ENCODE measurements at places on chromosomes 2 and 18.

DNA sequence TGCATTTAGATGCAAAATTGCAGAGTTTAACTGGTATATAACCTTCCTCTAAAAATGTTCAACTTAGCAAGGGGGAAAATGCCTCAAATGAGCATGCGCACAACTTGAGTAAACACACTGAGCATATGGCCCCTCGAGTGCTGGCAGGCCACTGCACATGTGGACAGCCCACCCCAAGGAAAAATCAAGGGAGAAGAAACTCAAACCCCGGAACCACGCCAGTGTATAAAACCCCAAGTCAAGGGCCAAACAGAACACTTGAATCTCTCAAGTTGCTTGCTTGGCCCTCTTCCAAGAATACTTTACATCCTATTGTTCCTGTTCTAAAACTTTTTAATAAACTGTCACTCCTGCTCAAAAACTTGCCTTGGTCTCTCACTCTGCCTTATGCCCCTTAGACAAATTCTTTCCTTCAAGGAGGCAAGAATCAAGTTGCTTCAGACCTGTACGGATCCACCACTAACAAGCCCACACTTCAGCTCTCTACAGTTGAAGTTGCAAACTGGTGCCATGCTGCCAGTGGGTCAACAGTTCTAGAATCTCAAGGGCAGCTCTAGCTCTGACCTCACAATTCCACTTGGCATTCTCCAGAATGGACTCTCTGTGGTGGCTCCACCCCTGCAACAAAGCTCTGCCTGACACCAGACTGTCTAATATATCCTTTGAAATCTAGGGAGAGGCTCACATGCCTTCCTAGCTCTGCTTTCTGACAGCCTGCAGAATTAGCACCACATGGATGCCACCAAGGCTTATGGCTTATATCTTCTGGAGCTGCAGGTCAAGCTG is 38.9 kb downstream of the HIBCH start:
- DNase-seq, result peak; percentile 32

DNA sequence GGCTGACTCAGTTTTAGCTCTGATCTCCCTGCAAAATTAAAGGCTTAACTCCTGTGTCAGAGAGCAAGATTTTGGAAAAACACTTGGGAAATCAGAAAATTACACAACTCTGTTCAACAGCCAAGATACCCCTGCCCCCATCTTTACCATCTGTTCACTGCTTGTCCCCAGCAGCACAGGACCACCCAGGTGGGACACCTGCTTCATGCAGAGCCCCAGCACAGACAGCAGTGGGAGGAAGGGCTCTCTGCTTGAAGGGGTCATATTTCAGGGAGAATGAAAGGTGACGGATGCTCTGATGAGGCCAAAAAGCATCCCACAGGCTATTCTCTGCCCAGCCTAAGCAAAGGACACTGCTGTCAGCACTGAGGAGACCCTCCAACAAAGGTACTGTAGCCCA is 584.6 kb upstream of the KLHL29 start:
- no peak for DNase-seq

DNA sequence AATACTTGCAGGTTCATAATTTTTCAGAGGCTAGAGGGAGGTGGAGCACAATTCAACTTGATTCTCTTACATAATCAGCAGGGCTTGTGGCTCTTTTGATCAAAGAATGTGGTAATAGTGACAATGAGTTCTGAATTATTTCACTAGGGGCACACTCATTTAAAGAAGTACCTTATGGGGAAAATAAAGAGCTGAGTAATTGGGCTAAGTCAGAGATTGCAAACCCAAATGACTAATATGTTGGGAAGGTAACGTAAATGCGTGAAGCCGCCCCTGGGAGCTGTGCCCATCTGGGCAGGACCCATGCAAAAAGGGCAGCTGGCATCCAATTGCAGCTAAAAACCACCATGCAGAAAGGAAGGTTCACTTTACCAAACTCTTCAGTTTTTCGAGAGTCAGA is 35.3 kb downstream of the NCKAP5 start:
- DNase-seq, result no peak

- DNase-seq, result no peak
Measured at GRCh38 chr18:59345556-59345955, 13.5 kb downstream of the LMAN1 start.

DNA sequence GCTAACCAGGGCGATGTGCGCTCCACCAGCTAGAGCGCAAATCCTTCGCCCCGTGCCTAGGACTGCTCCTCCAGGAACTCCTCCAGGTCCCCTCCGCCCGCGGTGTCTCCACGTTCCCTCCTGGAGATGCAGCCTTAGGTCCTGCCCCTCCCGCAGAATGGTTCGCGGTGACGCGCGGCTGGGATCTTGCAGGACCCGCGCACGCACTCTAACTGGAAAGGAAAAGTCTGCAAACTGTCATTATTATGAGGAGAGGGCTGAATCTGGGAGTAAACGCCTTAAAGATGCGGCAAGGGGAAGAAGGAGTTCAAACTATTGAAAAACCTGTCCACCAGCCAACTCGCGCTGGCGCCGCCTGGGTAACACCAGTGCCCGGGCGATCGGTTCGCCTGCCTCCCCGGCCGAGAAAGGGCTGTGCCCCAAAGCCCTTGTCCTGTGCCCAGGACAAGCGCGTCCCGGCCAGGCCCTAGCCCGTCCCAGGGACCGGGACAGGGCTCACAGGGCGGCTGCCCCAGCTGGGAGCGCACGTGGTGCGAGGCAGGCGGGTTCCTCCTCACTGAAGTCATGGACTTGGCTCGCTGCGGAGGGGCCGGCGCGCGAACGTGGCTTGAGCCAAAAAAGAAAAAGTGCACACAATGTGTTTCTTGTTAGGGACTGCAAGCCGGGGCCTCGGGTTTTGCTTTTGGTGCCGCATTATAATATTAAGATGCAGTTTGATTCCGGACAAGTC is 5.5 kb upstream of the ID2 start:
- DNase-seq, result peak; percentile 82

- DNase-seq, result no peak
Measured at GRCh38 chr18:7676253-7676873, 109.2 kb downstream of the PTPRM start.

GRCh38 chr2:231714639-231715498 is 6.5 kb downstream of the PTMA start:
- peak; percentile 82 for DNase-seq

DNA sequence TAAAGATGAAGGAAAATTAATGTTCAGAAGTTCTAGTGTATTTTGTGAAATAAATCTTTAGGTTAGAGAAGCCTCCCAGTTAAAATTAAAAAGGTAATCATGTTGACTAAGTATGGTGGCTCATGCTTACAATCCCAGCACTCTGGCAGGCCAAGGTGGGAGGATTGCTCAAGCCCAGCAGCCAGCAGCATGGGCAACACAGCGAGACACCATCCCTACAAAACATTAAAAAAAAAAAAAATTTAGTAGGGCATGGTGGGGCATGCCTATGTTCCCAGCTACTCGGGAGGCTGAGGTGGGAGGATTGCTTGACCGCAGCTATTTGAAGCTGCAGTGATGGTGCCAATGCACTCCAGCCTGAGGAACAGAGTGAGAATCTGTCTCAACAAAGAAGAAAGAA is 17.9 kb downstream of the XPO1 start:
- DNase-seq, result no peak

DNA sequence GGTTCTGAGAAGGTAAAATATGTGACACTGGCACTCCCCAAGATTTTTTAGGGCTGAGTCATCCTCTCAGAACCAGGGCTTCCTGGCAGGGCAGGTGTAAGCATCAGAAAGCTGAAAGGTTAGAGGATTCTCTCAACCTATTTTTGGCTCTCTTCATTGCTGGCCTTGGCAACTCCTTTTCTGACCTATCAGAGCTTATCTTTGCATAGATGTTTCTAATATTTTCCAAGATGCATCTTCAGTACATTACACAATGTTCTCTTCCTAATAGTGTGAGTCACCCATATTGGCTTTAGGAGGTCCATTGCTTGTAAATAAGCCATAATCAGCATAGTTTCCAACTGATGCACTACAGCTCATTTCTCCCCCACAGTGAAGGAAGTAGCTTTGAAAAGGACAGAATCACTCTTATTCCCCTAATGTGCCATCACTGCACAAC is 2008.4 kb upstream of the PIK3C3 start:
- peak; percentile 78 for DNase-seq

DNA sequence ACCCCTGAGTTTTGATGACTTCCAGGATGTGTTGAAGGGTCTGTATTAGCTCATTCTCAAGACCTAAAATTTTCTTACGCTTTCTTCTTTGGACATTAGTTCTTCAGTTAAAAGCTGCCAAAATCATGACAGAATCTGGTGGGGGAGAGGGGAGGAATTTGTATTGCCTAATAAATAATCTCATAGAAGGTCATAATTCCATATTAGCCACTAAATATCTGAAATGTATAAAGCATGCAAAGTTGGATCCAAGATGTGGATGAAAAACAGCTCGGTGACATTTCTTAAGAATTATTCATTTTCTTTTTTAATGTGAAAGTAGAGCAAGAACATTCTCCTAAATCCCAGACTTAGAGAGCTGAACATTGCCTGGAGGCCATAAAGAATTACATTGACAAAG is 120.1 kb downstream of the MMADHC start:
- DNase-seq, result no peak

DNA sequence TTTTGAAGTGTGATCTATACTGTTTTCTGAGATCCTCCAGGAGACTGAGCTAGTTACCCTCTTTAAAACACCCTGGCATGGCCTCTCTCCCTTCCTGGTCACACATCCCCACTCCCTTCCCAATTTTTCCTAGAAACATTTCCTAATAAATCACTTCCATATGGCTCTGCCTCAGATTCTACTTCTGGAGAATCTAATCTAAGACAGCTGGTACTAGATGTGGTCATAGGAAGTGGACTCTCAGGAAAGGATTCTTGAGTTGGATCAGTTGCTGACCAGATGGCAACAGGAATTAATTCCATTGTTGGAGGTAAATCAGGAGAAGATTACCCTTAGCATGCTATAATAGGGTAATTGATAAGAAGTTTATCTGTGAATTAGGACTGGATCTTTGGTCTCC is 310.5 kb downstream of the SATB2 start:
- no peak for DNase-seq

GRCh38 chr18:24002479-24002878 is 12.1 kb upstream of the TTC39C start:
- DNase-seq, result peak; percentile 17

DNA sequence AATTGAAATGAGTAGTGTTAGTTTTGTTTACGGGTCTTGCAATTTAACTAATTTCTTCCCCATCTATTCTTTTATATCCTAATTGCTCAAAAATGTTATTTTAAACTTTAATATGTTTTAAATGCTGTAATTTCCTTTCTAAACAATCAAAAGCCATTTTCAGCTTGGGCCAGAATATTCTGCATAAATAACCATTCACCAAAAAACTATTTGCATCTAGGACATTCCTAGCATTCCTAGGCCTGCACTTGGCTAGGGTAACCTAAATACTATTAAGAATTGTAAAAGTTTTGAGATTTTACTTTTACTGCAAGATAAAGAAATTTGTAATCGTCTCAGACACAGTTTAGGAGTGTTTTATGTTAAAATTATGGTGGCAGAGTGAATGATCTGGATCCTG is 7.8 kb upstream of the ETAA1 start:
- DNase-seq, result no peak

DNA sequence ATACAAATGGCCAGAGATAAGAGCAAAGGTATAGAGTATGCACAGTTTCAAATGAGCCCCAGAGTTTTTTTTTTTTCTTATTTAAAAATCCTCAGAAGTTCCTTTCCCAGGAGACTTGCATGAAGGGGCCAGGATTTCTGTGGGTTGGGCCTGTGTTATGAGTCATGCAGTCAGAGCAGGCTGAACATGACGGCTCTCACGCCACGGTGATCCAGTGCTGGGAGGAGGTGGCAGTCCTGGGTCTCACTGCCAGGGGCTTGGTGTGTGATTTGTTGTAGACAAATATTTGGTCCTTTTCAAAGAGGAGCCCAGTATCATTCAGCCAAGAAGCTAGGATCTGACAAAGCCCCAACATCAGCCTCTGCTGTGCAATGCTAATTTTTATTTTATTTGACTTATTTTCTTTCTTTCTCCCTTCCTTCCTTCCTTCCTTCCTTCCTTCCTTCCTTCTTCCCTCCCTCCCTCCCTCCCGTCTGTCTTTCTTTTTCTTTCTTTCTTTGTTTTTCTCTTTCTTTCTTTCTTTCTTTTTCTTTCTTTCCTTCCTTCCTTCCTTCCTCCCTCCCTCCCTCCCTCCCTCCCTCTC is 10.4 kb upstream of the KCNE4 start:
- DNase-seq, result peak; percentile 94

GRCh38 chr2:3505771-3506170 is 13.6 kb downstream of the ADI1 start:
- peak; percentile 56 for DNase-seq

DNA sequence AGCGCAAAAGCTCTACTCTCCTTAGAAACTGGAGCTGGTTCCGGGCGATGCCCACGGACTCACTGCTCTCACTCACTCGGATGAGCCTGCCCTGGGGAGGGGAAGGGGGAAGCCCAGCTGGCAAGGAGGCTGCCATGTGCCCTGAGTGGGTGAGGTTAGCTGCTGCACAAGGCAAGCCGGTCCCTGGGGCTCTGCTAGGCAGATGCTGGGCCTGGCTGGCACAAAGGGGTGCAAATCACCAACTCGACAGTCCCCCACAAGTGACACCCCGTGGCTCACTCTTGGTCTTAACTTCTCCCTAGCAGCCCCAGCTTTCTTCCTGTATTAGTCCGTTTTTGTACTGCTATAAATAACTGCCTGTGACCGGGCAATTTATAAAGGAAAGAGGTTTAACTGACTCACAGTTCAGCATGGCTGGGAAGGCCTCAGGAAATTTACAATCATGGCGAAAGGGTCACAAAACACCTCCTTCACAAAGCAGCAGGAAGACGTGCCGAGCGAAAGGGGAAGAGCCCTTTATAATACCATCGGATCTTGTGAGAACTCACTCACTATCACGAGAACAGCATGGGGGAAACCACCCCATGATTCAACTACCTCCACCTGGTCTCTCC is 33.2 kb downstream of the ADCY3 start:
- peak; percentile 78 for DNase-seq

DNA sequence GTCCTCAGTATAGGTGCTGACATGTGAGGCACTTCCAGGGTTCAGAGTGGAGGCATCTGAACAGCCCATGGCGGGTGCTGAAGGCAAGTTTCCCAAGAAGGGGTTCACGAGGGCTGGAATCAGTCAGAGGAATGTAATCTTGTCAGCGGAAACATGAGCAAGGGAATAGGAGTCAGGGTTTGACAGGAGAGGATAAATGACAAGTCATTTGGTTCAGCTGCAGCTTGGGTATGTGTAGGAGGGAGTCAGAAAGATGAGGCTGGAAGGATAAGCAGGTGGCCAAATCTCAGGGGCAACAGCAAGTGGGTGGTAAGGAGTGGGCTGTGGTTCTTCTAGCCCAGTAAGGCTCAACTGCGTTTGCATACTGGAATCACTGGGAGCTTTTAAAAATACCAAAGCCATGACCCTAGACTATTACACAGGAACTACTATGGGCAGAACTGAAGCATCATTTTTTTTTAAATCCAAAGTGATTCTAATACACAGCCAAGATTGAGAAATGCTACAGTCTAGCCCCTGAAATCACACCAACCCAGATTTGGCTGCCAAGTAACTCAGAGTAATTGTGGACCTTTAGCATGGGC is 41.8 kb upstream of the NAB1 start:
- no peak for DNase-seq

GRCh38 chr2:9137379-9138150 is 69.0 kb upstream of the ASAP2 start:
- no peak for DNase-seq

All from DMS53 (cell line).